ENCODE measurements at places on chromosomes 5 and 9.

DNA sequence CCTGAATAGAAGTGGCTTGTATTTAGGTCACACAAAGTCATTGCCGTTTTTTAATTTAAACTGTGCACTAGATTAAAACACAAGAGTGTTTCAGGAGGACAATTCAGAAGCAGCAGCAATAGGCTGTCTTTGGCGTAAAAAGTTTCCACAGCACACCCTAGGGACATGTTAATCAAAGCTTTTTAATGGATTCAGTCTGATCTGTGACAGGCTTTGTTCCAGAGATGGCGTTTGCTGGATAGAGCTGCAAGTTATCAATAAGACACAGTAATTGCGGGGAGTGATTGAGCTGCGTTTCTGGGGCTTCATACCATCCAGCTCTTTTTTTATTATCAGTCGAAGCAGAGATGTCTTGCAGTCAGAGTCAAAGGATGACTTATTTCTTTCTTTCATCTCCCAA, 300.3 kb downstream of the ZNF608 start:
- DNase-seq: no peak

GRCh38 chr5:103333376-103333775, 74.8 kb downstream of the MACIR start:
- peak; percentile 29 for DNase-seq

DNA sequence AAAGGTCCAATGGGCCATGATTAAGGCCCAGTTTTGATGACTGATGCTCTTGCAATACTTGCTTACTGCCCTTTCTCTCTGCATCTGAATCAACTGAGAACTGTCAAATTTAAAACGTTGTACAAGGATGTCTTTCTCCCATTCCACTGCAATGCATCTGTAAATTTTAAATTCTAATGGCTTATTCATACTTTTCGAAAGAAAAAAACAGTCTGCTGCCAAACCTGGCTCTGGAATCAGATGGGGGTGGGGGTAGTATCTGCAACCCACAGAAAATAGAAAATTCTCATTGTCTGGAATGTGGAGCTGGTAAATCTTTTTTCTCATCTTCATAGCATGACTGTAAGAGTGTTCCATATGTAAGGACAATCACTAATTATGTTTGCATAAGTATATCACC, 371.8 kb upstream of the RFX3 start:
- DNase-seq: no peak

DNA sequence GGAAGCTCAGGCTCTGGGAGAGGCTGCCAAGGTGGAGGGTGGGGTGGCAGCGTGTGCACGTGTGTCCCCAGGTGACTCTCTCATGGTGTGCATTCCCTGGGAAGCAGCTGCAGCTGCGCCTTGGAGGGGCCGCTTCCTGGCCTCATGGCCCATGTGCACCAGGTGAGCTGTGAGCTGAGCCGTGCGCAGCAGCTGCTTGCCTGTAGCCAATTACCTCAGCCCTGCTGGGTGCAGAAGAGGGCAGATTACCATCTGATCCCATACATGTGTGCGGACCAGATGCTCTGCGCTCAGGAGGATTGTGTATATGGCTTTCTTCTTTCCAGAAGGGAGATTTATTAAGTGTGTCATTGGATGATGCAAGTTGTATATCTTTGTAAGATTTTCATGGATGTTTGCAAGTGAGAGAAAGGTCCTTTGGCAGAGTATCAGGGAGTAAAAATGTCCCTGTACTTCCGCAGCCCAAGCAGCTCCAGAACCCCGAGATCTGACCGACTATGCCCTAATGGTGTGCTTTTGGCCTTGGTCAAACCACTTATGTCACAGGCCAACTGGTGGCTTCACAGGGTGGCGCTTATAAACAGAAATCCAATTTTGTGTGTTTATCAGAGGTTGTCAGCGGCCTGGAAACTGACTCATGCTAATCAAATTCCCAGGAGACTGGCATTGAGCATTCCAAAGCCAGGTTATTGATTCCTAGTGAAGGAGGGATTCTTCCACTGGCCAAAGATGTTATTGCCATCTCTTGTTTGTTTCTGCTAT, 229.3 kb downstream of the GOLPH3 start:
- DNase-seq: peak; percentile 47

GRCh38 chr5:158174918-158175851, 316.2 kb upstream of the CLINT1 start:
- peak; percentile 21 for DNase-seq

DNA sequence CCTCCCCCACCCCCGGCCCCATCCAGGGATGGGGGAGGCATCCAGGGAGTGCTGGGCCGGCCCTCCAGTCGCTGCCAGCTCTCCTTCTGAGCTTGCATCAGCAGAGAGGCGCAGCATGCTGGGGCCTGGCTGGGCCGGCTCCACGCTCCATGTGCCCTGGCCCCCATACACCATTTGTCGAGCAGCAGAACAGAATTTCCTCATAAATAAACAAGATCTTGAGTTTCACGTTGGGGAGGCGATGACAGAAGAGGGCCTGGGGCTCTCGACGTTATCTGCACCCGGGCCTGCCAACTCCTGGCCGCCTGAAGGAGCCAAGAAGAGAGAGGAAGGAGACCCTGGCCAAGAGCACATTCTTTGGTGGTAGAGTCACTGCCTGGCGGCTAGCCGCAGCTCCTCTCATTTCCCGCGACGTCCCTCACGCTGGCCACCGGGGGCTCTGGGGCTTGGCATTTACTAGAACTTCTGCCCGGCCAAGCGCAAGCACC, 177.0 kb downstream of the FGF18 start:
- DNase-seq: peak; percentile 74

GRCh38 chr5:9066349-9066748, 479.5 kb downstream of the SEMA5A start:
- DNase-seq: no peak

DNA sequence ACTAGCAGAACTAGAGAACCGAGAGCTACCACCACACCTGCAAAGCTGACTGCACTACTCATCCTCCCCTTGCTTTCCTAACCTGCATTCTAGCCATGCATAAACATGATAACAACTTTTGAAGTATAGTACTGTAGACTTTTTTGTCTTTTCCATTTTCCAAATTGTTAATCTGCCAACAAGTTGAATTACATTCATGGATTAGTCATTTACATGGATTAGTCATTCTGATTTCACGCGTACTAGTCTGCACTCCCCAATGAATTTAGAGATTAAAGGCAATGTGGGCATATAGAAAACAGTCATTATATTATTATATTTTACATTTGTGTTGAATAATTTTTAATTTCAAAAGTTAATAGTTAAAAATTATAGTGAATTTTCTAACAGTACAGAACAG, 81.4 kb downstream of the EDIL3 start:
- DNase-seq: no peak

DNA sequence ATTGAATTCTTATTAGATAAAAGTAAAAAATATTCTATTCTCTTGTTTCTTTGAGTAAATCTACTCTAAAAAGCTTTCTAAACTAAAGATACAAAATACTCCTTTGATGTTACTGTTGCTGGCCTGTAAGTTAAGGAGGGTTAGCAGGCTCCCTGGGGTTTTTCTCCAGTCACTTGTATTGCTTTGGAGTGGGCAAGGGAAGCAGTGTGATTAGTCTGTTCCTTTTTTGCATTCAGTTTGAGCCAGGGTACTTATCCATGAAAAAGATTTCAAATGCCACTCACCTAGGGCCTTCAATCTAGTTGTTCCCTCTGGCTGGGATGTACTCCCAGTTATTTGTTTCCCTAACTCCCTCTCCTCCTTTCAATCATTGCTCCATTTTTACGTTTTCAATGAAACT, 256.2 kb upstream of the SMC2 start:
- DNase-seq: no peak

- DNase-seq: peak; percentile 63
Observed at GRCh38 chr5:132841305-132841704, 10.9 kb upstream of the SHROOM1 start.

- no peak for DNase-seq
Observed at GRCh38 chr5:11390291-11390767, 513.9 kb downstream of the CTNND2 start.

GRCh38 chr5:74289691-74290090, 350.8 kb downstream of the ENC1 start:
- DNase-seq: no peak

DNA sequence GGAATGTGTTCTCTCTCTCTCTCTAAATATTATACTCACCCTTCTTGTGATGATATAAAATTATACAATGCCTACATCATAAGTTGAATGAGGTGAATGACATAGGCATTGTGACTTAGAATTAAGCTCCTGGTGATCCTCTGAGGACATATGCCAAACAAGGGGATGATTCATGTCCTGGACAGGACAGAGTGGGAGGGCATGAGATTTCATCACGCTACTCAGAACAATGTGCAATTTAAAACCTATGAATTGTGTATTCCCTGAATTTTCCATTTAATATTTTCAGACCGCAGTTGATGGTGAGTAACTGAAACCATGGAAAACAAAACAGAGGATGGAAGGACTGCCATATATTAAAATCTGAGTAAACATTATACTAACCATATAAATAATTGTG, 782.2 kb upstream of the NUDT12 start:
- DNase-seq: no peak

- no peak for DNase-seq
Observed at GRCh38 chr9:32525709-32526030, 326 bp downstream of the RIGI start.

DNA sequence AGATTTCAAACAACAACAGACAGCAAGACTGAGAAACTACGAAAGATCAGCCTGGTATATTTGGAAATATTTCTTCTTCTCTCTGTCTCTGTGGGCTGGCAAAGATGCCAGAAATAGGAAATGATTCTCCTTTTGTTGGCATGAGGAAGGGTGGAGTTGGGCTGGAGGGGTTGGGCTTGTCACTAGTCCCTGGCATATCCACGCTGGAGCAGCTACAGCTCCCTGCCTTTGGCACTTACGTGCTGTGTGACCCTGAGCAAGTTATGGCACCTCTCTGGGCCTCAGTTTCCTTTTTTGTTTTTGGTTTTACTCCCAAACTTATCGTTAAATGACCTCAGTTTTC, 354 bp upstream of the KCNMB1 start:
- DNase-seq: no peak

DNA sequence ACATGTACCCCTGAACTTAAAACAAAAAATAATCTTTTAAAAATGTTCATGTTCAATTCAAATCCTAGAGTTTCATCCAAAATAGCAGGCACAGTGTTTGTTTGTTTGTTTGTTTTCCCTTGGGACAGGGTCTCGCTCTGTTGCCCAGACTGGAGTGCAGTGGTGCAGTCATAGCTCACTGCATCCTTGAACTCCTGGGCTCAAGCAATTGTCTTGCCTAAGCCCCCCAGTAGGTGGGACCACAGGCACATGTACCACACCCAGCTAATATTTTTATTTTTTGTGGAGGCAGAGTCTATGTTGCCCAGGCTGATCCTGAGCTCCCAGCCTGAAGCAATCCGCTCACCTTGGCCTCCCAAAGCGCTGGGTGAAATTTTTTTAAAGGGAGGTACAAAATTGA, 5.0 kb upstream of the POLR1E start:
- DNase-seq: no peak

DNA sequence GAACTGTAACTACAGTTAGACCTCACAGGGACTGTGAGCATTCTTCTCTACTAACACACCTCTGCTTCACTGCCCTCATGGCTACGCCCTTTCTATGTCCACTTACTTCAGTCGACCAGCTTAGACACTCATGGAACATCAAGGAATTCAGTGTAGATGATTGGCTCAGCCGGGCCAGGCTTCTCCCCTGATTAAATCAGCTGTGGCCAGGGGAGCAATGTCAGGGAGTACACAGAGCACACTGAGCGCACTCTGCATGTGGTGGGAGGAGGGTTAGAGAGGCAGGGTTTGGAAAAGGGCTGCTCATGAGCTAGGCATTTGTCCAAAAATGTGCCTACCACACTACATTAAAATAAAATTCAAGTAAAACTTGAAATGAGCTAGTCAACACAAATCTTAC, 400.5 kb downstream of the ARRDC3 start:
- peak; percentile 94 for DNase-seq

GRCh38 chr5:53512539-53512938, 32.1 kb downstream of the FST start:
- DNase-seq: peak; percentile 71

DNA sequence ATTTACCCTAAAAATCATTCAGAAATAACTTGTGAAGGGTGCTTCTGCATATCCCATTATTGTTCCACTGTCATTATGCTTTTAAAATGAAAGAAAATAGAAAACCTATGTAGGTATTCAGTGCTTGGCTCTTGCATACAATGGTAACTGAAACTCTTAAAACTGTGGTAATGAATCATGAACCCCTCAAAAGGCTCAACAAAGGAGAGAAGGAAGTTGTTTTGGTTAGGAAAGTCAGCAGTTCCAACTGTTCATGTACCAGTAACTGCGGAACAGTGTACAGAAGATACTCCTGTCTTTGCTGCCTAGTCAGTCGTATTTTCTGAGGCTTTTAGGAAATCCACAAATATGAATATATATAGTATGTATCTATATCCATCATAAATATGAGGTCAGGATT, 96.1 kb downstream of the OSMR start:
- no peak for DNase-seq

DNA sequence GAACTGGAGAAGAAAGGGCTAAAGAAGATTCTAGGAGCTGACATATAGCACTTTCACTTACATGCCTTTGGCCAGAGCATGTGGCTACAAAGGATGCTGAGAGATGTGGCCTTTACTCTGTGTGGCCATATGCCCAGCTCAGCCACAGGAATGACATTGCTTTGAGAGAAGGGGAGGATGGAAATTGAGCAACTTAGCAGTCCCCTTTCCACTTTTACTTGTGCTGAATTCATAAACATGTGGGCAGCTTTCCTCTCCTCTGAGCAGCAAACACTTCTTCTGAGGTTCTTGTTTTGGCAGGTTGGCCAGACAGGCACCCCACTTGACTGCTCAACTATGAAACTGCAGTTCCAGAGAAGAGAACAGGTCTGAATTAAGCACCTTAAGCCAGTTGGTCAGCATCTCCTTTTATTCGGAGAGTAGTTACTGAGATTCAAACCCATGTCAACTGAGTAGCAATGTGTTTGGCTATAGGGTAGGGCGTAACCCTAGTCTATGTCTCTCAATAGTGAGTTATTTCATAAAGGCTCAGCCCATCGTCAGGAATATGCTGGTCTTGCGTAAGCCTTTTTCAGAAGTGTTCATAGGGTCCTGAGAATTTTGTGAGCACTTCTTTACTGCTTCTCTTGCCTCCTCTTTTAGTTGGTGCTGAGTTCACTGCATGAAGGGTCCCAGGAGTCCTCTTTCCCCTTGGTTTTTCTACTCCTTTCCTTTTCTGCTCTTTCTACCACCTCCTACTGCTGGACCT, 134.5 kb downstream of the PALM2AKAP2 start:
- DNase-seq: no peak

- DNase-seq: no peak
Observed at GRCh38 chr9:82608487-82608886, 454.5 kb downstream of the RASEF start.

GRCh38 chr5:16593013-16593412, 23.8 kb downstream of the RETREG1 start:
- no peak for DNase-seq
